ENCODE measurements at places on chromosomes 6 and 20. TPM values are rescaled to one million over a fixed set of nuclear protein-coding genes. Genes with fewer than 3 reads are reported as not detected.

GINM1 gene
- total RNA-seq: 36.5 TPM

HMGCLL1 gene
- total RNA-seq: not detected

ARFGEF3 gene
- 1.0 TPM for total RNA-seq

SLC35D3 gene
- not detected for total RNA-seq

EDN1 gene
- 6.8 TPM for total RNA-seq

CDH26 gene
- total RNA-seq: 10.3 TPM

C6orf58 gene
- 0.85 TPM for total RNA-seq

RAB23 gene
- total RNA-seq: 7.8 TPM

PPP1R3G gene
- total RNA-seq: 1.1 TPM

NANP gene
- 5.4 TPM for total RNA-seq

HLA-DRB5 gene
- total RNA-seq: 8.4 TPM

KIAA1755 gene
- 0.30 TPM for total RNA-seq

MAS1 gene
- total RNA-seq: not detected

OPN5 gene
- not detected for total RNA-seq

EDN3 gene
- total RNA-seq: 9.3 TPM

PSMB8 gene
- total RNA-seq: 135 TPM
